ENCODE measurements at places on chromosomes 11 and 22.

GRCh38 chr22:46572911-46573780 is 35.7 kb upstream of the CELSR1 start:
- no peak for DNase-seq

- DNase-seq = peak; percentile 68
Measured at GRCh38 chr11:88016392-88017170, 158.7 kb downstream of the RAB38 start.

GRCh38 chr11:17561526-17561925 is 14.5 kb downstream of the OTOG start:
- no peak for DNase-seq

- DNase-seq = no peak
Measured at GRCh38 chr11:8527939-8528338, 66.1 kb downstream of the STK33 start.

- no peak for DNase-seq
Measured at GRCh38 chr11:5507933-5508305, 1.8 kb downstream of the UBQLN3 start.

DNA sequence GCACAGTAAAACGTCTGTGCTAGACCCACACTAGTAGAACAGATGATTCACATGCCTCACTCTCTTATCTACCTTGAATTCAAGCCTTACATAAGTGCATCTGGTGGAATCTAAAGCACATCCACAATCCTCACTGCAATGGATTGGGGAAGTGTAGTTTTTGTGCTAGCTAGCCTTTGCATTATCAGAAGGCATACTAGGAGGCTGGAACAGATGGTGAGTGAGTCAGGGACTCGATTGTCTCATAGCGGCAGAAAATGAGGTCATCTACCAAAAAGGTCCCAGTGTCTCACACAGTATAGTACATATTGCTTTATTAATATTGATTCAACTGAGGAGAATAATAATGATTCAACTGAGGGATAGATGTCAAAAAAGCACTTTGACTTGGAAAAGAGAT is 9.3 kb downstream of the MSANTD4 start:
- DNase-seq = no peak

- no peak for DNase-seq
Measured at GRCh38 chr11:78572394-78572793, 2.3 kb downstream of the NARS2 start.

- no peak for DNase-seq
Measured at GRCh38 chr11:27678242-27678641, 22.0 kb downstream of the BDNF start.

- DNase-seq = no peak
Measured at GRCh38 chr22:46290121-46290842, 6.4 kb upstream of the GTSE1 start.

DNA sequence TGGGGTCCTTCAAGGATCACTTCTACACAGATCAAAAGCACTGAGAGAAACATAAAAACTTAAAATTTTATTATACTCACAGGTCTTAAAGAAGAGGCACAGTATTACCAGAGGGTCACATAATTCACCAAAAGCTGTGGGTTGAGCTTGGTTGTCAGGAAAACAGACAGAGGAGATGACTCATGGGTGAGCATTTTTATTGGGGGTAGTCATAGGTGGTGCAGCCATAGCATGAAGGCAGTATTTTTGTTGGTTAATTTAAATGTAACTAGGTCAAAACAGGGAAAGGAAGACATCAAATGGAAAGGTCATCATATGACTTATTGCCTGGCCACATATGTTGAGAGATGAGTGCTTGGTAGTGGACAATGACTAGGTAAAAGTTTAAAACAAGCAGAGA is 24.2 kb downstream of the OR5B17 start:
- DNase-seq = peak; percentile 38

DNA sequence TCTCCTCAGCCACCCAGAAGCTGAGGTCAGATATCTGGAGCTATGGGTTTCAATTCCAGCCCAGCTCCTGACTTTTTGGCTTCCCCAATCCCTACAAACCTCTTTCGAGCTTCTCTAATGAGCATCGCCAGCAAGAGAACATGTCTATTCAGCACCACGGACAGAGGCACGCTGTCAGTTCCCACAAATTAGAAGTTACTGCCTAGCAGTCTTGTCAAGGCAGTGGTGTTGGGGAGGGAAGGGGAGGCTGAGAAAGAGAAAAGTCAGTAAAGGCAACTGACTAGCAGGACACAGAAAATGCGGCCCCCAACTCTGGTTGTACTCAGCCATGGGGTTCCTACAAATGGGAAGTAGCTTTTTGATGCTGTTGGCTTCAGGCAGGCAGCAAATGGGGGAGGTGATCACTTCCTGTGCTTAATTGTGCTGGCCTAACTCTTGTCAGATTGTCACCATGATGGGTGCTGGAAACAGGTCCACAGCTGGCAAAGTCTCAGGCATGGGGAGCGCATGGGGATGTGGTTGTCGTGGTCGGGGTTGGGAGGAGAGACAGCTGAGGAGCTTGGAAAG is 205.9 kb downstream of the ST3GAL4 start:
- DNase-seq = peak; percentile 32

GRCh38 chr11:8164746-8165145 is 4.1 kb downstream of the RIC3 start:
- no peak for DNase-seq

- no peak for DNase-seq
Measured at GRCh38 chr11:107665018-107665417, 46.8 kb downstream of the SLN start.

DNA sequence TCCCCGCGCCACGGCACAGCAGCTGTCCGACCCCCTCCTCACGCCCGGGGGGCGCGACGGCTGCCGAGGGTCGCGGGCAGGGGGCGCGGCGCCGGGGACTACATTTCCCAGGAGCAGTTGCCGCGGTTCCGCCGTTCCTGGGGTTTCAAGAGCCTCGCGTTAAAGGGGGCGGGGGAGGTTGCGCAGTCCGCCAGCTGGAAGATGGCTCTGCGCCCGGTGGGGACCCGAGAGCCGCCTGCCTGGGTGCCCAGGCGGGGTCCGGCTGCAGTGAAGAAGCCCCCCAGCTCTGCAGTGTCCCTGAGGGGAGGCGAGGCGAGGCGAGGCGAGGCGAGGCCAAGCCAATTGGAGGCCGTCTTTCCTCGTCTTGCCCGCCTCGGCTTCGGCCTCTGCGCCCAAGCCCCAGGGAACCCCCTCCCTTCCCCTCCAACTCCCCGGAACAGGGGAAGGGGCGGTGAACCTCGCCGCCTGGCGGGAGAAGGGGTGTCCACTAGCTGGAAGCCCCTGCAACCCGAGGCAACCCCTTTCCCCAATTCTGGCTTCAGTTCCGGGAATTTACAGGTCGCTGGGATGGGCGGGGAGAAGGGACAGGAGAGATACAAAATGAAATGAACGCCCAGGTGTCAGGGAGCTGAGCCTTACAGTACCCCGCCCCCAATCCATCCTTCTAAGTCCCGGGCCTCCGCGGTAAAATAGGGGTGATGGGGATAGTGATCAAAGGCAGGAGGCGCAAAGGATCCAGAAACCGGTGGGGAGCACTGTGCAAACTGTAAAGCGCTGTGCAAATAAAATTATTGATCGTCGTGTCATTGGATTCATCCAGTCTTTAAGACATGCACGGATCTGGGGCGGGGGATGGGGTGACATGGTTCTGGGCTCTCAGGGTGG is 5.2 kb upstream of the GCAT start:
- DNase-seq = peak; percentile 65

- DNase-seq = no peak
Measured at GRCh38 chr11:14542324-14542723, 22.1 kb upstream of the PSMA1 start.

DNA sequence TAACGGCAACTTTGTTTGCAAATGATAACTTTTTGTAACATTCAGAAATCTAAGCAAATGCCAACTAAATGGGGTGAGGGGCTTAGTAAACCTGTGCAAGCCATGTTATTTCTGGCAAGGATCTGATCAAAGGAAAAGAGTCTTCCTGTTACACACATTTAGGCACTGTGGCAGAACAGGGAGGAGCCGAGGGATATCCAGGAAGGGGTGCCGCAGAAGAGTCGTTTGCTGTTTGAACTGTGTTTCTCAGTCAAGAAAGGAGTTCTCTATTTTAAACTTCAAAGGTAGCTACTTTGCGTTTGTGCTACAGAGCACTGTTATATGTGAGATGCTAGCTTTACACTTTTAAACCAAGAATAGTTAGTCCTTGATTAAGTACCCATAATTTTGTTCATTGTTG is 175.5 kb downstream of the ETS1 start:
- no peak for DNase-seq

DNA sequence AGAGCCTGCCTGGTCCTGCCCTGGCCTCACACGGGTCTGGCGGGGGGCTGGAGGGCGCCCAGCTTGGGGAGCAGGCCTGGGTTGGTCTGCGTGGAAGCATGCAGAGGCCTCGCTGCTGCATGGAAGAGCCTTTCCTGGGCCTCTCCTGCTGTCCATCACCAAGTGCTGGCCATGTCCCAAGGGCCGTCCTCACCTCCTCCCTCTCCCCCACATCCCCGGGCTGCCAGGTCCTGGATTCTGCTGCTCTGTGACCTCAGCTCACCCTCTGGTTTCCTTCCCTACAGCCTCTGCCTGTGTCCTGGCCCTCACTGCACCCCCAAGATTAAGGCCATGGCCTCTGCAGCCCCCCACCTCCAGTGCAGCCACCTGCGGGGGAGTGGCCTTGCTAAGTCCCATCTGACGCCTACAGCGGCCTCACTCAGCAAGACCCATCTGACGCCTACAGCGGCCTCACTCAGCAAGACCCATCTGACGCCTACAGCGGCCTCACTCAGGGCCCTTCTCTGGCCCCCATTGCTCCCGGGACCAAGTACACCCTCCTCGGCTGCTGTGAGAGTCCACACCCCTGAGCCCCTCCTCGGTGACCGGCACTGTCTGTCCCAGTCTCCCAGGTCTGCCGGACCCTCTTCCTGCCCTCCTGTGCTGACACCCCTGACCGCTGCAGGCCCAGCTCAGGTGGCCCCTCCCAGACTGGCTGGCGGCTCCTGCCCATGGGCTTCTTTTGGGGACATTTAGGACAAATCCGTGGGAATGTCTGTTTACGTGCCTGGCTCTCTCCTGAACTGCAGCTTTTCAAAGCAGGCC is 119.5 kb upstream of the B3GAT1 start:
- no peak for DNase-seq

Measured in Calu3 (cell line).